CD4-positive, alpha-beta memory T cell (primary cell): ENCODE measurements at places on chromosomes 3 and 15.

DNA sequence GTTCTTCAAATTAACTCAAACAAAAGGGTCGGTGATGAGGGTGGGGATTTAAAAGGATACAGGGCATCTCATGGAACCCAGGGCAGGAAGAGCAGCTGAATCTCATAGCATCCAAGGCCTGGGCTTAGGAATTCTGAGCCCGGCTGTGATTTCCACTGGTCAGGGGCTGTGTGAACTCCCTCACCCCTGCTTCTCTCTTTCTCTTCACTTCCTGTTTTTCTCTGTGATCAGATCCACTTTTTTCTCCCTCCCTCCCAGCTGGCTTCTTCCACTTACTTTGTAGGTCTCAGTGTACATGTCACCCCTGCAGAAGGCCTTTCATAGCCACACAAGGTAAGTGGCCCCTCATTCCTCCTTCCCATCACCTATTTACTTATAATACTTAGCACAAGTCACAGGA is 68.2 kb upstream of the CORO2B start:
- no peak overlapping the region for H3K27ac ChIP-seq
- no peaks in the 10 kb centered on the region for H3K36me3 ChIP-seq
- no peaks in the 10 kb centered on the region for H3K27me3 ChIP-seq
- no peak overlapping the region for H3K4me3 ChIP-seq
- DNase-seq = no peak
- no peaks in the 10 kb centered on the region for H3K4me1 ChIP-seq

DNA sequence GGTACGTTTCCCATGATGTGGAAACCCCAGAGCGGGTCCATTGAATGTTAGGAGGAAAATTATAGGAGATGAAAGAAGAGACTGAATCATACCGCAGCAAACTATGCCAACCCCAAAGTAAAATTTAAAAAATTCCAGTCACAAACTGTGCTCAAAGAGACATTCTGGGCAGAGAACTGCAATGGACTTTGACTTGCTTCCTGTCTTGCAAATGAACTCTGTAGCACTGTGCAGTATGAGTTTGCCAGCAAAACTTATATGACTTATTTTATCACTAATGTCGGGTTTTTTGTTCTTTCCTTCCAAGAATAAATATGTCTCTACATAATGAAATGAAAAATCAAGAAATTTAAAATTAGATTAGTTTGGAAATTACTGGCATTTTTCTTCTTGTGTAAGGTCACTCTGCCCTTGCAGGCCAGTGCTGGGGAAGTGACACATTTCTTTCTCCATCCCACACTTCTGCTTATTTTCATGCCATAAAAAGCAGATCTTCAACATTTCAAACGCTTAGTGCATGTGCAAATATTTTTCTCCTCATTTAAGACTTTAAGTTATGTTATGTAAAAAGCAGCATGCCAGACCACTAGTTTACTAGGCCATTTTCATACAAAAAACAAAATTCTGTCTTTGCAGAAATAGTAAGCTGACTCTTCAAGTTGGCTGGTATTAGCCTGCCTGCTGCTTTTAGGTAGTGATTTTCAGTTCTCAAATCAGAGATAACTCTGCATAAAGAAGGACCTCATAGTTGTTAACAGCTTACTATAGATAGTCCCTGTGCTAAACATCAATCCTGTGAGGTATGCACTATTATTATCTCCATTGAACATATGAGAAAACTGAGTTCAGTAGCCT is 32.2 kb upstream of the SSR3 start:
- no peak for DNase-seq
- H3K27ac ChIP-seq = no peak overlapping the region
- peaks cover 4% of the 10 kb centered on the region for H3K4me1 ChIP-seq
- no peak overlapping the region for H3K4me3 ChIP-seq
- H3K36me3 ChIP-seq = no peaks in the 10 kb centered on the region

GRCh38 chr3:105458518-105459215 is 92.0 kb downstream of the ALCAM start:
- H3K27ac ChIP-seq = no peak overlapping the region
- H3K36me3 ChIP-seq = no peaks in the 10 kb centered on the region
- H3K4me3 ChIP-seq = no peak overlapping the region
- no peaks in the 10 kb centered on the region for H3K4me1 ChIP-seq

GRCh38 chr3:26460985-26461384 is 161.6 kb upstream of the LRRC3B start:
- no peaks in the 10 kb centered on the region for H3K27me3 ChIP-seq
- DNase-seq = no peak
- no peaks in the 10 kb centered on the region for H3K36me3 ChIP-seq
- no peak overlapping the region for H3K27ac ChIP-seq

- H3K4me1 ChIP-seq = no peaks in the 10 kb centered on the region
- peaks cover 5% of the 10 kb centered on the region for H3K27me3 ChIP-seq
- DNase-seq = no peak
- H3K36me3 ChIP-seq = no peaks in the 10 kb centered on the region
- no peak overlapping the region for H3K27ac ChIP-seq
Measured at GRCh38 chr3:151350656-151351055, 21.3 kb upstream of the P2RY13 start.

DNA sequence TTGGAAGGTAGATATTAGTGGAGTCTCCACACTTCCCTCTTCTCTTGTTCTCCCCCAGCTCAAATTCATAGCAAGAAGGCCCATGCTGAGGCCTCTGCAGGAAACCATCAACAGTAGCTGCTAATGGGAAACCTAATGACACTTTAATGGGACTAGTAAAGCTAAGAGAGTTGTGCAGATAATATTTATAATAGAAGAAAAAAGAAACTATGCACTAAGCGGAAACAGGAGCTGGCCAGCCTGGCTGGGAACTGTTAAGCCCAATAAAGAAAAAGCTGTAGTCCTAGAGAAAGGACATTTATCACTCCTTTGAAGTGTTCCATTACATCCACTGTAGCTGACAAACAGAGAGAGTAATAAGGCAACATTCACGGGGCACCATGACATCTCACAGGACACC is 229.6 kb downstream of the IGSF11 start:
- H3K36me3 ChIP-seq = no peaks in the 10 kb centered on the region
- DNase-seq = no peak
- H3K27me3 ChIP-seq = no peaks in the 10 kb centered on the region
- no peaks in the 10 kb centered on the region for H3K4me1 ChIP-seq
- no peak overlapping the region for H3K27ac ChIP-seq
- no peak overlapping the region for H3K4me3 ChIP-seq

- DNase-seq = no peak
- no peak overlapping the region for H3K27ac ChIP-seq
- H3K27me3 ChIP-seq = no peaks in the 10 kb centered on the region
Measured at GRCh38 chr3:188431553-188431952, 277.6 kb downstream of the LPP start.

DNA sequence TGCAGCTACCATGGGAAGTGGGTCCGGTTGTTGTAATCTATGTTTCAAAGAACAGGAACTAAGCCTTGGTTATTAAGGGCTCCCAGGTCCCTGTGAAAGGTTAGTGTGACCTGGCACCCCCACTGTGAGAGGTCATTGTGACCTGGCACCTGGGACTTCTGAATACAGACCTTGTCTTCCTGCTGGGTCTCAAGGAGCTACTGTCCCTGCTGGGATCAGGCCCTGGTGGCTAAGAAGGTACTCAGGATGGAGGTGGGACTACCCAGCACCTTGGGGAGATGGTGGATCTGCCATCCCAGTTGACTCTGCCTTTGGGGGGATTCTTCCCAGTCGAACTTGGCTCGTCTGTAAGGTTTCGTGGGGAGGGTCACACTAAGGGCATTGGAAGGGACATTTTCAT is 10.3 kb upstream of the SLCO2A1 start:
- no peaks in the 10 kb centered on the region for H3K27me3 ChIP-seq
- no peaks in the 10 kb centered on the region for H3K36me3 ChIP-seq
- no peak for DNase-seq

GRCh38 chr3:50119786-50120185 is 31.1 kb downstream of the RBM5 start:
- no peak for DNase-seq
- H3K36me3 ChIP-seq = peaks cover 49% of the 10 kb centered on the region
- no peak overlapping the region for H3K4me3 ChIP-seq
- H3K4me1 ChIP-seq = no peaks in the 10 kb centered on the region
- no peaks in the 10 kb centered on the region for H3K27me3 ChIP-seq

- no peaks in the 10 kb centered on the region for H3K27me3 ChIP-seq
- no peaks in the 10 kb centered on the region for H3K36me3 ChIP-seq
- no peaks in the 10 kb centered on the region for H3K4me1 ChIP-seq
- no peak overlapping the region for H3K4me3 ChIP-seq
- no peak overlapping the region for H3K27ac ChIP-seq
Measured at GRCh38 chr3:99409961-99410360, 228.4 kb upstream of the COL8A1 start.

- no peak overlapping the region for H3K4me3 ChIP-seq
- no peaks in the 10 kb centered on the region for H3K27me3 ChIP-seq
- H3K27ac ChIP-seq = no peak overlapping the region
- no peak for DNase-seq
- H3K4me1 ChIP-seq = no peaks in the 10 kb centered on the region
Measured at GRCh38 chr3:190701096-190701532, 161.4 kb downstream of the GMNC start.

- H3K4me1 ChIP-seq = no peaks in the 10 kb centered on the region
- no peak overlapping the region for H3K27ac ChIP-seq
- DNase-seq = no peak
Measured at GRCh38 chr3:177418787-177419186, 221.5 kb upstream of the TBL1XR1 start.

DNA sequence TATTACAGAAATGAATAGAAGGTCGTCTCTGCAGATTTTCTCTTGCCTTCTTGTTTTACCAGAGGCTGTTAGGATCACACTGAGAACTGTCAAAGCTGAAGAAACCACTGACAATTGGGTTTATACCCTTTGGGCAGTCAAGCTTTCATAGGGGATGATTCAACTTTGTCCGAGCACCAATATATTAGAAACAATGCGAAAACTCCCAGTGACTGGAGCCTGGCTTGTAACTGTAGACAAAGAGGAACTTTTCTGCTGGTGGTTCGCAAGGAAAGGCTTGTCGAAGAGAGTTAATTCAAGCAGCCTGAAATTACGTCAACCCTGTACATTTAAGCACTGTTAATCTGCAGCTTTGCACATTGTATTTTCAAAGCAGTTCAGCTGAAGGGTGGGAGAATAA is 193.2 kb upstream of the ZNF385D start:
- H3K36me3 ChIP-seq = no peaks in the 10 kb centered on the region
- H3K4me1 ChIP-seq = no peaks in the 10 kb centered on the region
- no peak overlapping the region for H3K4me3 ChIP-seq
- DNase-seq = no peak
- H3K27me3 ChIP-seq = no peaks in the 10 kb centered on the region

DNA sequence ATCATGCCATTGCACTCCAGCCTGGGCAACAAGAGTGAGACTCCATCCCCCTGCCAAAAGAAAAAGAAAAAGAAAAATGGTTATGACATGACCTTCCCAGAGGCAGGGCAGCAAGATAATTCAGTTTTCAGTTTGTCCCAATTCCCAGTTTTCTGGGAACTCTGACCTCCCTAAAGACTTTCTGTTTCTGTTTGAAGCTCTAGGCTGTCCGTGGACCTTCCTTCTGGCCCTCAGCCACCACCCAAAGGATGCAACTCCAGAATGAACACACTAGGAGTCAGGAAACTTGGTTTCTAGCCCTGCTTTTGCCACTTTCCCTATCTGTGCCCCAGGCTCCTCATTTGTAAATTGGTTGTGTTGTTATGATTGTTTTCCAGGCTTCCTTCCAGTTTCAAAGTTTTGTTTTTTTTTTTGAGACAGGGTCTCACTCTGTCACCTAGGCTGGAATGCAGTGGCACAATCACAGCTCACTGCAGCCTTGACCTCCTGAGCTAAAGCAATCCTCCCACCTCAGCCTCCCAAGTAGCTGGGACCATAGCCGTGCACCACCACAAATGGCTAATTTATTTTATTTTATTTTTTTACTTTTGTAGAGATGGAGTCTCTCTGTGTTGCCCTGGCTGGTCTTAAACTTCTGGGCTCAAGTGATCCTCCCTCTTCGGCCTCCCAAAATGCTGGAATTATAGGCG is 68.6 kb downstream of the CDC25A start:
- no peaks in the 10 kb centered on the region for H3K4me1 ChIP-seq
- no peak overlapping the region for H3K27ac ChIP-seq
- DNase-seq = no peak
- no peak overlapping the region for H3K4me3 ChIP-seq
- H3K36me3 ChIP-seq = no peaks in the 10 kb centered on the region

DNA sequence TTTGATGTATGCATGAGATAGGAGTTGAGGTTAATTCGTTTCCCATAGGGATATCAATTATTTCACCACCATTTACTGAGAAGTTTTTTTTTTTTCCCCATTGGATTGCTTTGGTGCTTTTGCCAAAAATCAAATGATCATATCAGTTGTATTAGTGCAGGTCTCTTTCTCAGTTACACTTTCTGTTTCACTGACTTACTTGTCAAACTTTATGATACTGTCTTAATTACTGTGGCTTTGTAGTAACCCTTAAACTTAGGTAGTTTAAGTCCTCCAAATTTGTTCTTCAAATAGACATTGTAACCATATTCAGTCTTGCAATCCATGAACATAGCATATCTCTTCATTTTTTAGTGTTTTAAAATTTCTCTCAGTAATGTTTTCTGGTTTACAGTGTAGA is 259.9 kb upstream of the SLCO3A1 start:
- H3K36me3 ChIP-seq = no peaks in the 10 kb centered on the region
- no peak overlapping the region for H3K4me3 ChIP-seq
- H3K27me3 ChIP-seq = peaks cover 5% of the 10 kb centered on the region
- H3K27ac ChIP-seq = no peak overlapping the region

DNA sequence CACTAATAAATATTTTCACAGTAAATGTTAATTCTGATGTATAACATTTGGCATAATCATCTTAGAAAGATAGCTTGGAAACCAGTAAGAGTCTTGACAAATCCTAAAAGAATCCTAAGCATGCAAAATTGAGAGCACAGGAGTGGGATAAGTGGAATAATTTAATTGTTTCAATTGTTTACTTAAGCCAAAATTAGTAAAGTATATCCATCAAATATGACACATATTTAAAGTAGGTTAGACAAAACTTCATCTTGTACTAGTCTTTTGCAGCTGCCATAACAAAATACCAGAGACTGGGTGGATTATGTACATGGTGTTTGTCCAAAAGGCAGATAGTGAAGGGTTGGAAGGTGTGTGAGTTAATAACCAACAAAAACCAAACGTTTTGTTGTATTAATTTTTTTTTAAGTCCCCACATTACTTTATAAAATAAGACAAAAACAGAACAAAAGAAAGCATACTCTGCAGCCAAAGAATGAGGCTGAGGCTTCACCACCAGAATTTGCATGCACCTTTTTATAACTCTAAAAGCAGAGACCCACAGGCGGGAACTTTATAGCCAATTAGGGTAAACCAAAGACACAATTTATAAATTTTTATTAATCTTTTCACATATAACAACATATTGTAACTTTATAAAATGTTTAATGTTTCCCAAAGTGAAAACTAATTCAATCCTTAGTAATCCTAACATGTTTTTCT is 41.9 kb upstream of the CD200R1L start:
- no peak overlapping the region for H3K4me3 ChIP-seq
- no peak for DNase-seq
- H3K27ac ChIP-seq = no peak overlapping the region
- H3K27me3 ChIP-seq = no peaks in the 10 kb centered on the region

- H3K27me3 ChIP-seq = no peaks in the 10 kb centered on the region
- H3K4me3 ChIP-seq = no peak overlapping the region
- H3K27ac ChIP-seq = no peak overlapping the region
- no peaks in the 10 kb centered on the region for H3K36me3 ChIP-seq
- no peaks in the 10 kb centered on the region for H3K4me1 ChIP-seq
Measured at GRCh38 chr3:155519078-155519477, 225.6 kb upstream of the STRIT1 start.
